ENCODE measurements at places on chromosomes 1 and 21.

DNA sequence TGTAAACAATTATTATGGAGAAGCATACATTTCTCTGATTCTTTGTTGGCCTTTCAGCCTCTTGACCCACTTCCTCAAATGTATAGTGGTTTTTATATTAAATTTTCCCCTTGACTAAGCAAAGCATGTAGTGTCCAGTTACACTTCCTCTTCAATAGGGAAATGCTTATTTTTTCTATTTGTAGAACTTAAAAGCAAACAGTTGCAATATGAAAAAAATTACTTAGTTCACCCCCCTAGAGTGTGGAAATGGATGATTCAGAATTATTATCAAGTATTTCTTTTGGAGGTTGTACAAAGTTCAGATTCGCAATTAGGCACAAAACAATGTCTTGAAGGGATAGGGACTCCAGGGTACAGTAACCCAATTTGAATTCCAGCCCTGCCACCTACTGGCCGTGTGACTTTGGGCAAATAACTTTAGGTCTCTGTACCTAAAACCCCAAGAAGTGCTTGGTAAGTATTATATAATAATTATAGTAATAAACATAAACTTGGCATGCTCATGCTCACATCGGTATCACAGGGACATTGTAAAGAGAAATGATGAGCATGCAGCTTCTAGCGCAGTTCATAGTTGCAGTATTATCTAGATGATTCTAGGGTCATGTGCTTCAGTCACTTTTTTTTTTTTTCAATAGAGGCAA is 28.6 kb upstream of the IFNGR2 start:
- peak; percentile 54 for DNase-seq

- DNase-seq: peak; percentile 39
Measured at GRCh38 chr1:94819945-94820746, at the start of gene SLC44A3. Gene SLC44A3 (plus strand): TSS chr1:94820357. CDS start chr1:94820452, 95 bp downstream.

- DNase-seq: no peak
Measured at GRCh38 chr1:35860696-35861095, 22.3 kb upstream of the AGO1 start.

DNA sequence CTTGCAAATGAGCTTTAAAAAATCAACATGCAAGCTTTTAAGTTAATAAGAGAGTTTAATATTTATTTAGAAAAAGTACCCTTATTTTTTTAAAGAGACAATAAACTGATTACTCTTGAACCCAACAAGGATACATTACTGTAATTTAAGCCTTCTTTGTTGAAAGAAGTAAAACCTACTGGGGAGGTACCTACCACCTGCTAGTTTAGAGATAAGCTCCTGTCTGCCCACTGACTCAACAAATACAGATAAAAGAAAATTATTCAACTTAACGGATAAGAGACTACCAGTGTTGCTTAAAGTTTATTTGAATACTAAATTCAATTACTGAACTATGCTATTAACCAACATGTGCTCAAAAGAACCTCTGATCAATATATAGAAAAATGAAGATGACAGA is 23.1 kb downstream of the USP24 start:
- no peak for DNase-seq

GRCh38 chr1:65247419-65248359 is 61.7 kb upstream of the DNAJC6 start:
- DNase-seq: no peak

GRCh38 chr1:1591452-1591851 is 8.5 kb downstream of the FNDC10 start:
- no peak for DNase-seq

- no peak for DNase-seq
Measured at GRCh38 chr1:215636258-215636965, 69.3 kb downstream of the KCTD3 start.

DNA sequence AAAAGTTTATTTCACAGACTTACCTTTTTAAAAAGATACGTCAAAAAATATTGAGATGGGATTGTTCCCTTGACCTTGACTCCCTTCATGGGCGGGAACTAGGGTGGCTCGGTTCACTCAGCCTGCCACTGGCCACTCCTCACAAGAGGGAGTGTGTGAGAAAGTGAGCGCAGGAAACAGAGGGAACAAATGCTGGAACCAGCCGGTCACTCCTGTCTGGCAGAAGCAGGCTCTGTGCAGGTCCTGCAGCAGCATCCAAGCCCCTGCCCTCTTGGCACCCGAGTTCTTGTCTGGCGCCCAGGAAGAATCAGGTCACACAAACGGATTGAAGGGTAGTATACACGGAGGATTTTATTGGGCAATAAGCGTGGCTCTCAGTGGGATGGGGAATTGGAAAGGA is 58.9 kb downstream of the ZNF648 start:
- no peak for DNase-seq

DNA sequence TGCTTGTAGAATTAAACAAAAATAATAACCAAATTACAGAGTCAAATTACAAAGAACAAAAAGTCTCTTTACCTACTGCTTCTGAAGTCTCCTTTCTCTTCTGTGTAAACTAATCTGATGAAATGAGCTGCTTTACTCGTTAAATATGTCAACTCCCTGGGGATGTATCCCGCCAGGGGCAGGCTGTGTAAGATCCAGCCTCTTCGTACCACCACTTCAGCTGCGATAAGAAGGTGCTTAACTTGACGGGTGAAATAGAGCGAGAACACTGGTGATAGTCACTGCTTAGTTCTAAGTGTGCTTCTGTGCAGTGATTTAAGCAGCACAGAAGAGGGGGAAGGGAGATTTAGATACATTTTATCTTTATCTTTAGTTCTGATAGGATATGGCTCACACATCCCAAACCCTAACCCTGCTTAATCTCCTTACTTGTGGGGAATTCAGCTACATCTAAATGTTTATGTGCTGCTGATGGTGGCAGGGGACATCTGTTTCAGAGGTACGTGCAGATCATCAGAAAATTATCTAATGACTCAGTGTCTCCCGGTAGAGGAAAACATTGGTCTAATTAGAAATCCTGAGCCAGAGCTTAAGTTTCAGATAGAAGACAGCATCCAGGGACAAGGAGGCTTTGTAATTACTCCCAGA is 46.0 kb downstream of the RHOU start:
- DNase-seq: no peak

- no peak for DNase-seq
Measured at GRCh38 chr1:225766967-225767633, 10.5 kb upstream of the SRP9 start.

DNA sequence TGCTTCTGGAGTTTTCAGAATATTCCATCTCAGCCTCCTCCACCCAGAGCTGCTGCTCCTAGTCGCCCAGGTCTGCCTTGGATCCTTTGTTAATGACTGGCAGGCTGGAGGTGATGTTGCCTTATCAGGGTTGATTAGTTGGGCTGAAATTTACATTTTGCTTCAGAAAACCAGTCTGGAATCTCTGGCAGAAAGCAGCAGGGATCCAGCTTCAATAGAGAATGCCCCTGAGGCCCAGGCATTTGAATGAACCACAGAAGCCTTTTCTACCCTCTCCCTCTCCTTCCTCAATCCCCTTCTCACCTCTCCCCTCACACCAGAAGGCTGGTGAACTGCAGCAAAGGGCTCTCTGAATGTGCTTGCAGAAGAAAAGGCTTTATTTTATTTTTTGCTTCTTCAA is 83.2 kb downstream of the PLXNA2 start:
- DNase-seq: no peak

GRCh38 chr1:150282558-150282958 is 204 bp downstream of the CIART start:
- no peak for DNase-seq

- DNase-seq: no peak
Measured at GRCh38 chr1:25090707-25091422, 141.4 kb downstream of the SYF2 start.

DNA sequence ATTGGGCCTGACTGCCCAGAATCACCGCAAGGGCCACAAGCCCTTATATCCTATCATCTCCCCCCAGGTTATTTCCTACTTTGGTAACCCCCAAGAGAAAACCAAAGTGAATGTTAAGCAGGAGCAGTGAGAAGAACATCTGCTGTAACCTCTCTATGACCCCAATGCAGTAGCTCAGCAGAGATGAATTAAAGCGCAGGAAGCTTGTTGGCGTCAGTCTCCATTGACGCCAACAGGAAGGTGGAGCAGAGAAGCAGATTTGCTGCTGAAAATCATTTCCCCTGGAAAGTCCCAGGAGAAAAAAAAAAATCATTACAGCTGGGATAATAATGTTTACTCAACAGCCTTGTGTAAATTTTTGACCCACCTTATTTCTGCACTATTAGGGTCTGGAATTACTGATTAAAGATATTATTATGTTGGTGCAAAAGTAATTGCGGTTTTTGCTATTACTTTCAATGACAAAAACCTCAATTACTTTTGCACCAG is 33.2 kb upstream of the FAM163A start:
- DNase-seq: peak; percentile 2

GRCh38 chr1:110165761-110166231 is 15.5 kb downstream of the SLC6A17 start:
- no peak for DNase-seq

DNA sequence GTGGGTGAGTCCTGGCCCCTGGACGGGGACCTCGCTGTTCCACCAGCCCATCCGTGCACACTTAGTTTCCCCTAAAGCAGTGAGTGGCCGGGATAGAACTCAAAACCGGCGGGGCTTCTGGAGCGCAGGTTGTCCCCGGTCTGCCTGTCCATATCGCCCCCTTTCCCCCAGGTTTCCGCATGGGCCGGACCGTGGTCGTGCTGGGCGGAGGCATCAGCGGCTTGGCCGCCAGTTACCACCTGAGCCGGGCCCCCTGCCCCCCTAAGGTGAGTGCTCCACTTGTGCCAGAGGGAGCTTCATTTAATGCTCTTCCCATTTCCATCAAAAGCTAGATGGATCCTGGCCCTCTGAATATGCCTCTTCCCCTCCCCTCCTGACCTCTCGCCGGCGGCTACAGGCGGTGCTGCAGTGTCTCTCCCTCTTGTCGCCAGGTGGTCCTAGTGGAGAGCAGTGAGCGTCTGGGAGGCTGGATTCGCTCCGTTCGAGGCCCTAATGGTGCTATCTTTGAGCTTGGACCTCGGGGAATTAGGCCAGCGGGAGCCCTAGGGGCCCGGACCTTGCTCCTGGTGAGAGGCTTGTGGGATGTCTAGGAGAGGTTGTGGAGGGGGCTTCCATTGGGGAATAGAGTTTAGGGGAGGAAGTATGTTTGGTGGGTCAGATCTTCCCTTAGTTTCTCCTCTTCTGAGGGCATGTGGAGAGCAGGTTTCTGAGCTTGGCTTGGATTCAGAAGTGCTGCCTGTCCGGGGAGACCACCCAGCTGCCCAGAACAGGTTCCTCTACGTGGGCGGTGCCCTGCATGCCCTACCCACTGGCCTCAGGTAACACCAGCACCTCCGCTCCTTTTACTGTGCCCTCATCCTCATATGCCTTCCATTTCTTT is 683 bp downstream of the PPOX start:
- no peak for DNase-seq

GRCh38 chr1:92831368-92831761 is 475 bp upstream of the RPL5 start:
- no peak for DNase-seq

DNA sequence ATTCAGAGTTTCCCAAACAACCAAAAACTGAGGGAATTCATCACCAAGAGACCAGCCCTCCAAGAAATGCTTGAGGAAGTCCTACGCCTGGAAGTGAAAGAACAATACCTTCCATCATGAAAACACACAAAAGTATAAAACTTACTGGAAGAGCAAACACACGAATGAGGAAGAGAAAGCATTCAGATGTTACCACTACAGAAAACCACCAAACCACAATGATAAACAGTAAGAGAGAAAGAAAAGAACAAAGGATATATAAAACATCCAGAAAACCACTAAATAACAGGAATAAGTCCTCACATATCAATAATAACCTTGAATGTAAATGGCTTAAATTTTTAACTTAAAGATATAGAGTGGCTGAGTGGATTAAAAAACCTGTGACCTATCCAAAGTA is 58.5 kb upstream of the BCL10 start:
- DNase-seq: no peak

GRCh38 chr1:244353551-244354091 is 98.1 kb downstream of the ADSS2 start:
- DNase-seq: peak; percentile 45

GRCh38 chr21:26593800-26594199 is 20.7 kb upstream of the CYYR1 start:
- DNase-seq: no peak

DNA sequence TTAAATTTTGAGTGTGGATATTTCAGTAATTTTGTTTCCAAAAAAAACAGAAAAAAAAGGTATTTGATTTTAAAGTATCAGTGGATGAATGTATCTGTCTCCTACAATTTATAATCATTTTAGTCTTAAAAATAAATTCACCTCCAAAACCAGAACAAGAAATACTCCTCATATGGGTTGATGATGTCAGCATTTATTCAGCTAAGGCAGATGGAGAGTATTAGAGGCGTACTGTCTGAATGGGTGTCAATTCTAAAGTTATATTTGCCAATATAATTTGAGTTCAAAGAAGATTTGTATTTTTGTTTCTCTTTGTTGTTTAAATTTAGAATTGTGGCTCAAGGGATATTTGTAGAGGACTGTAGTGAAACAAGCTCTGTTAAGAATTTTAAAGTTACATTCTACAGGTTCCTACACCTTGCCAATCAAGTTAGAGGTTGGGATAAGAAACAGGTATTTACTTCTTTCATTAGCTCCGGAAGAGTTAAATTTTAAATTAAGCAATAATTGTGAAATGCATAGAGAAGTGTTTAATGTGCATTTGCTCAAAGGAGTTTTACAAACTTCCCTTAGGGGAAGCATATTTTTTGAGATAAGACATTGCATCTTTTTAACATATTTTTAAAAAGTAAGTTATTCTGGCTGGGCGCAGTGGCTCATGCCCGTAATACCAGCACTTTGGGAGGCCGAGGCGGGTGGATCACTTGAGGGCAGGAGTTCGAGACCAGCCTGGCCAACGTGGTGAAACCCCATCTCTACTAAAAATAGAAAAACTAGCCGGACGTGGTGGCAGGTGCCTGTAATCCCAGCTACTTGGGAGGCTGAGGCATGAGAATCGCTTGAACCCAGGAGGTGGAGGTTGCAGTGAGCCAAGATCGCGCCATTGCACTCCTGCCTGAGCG is 1.2 kb downstream of the PLA2G4A start:
- DNase-seq: no peak

- DNase-seq: no peak
Measured at GRCh38 chr1:110151175-110151669, 928 bp downstream of the SLC6A17 start.

GRCh38 chr1:159918352-159919200 is 6.7 kb downstream of the TAGLN2 start:
- DNase-seq: no peak

- DNase-seq: no peak
Measured at GRCh38 chr1:230549625-230550024, 92.7 kb upstream of the COG2 start.

- peak; percentile 76 for DNase-seq
Measured at GRCh38 chr1:212488436-212489283, 55.9 kb downstream of the NENF start.

DNA sequence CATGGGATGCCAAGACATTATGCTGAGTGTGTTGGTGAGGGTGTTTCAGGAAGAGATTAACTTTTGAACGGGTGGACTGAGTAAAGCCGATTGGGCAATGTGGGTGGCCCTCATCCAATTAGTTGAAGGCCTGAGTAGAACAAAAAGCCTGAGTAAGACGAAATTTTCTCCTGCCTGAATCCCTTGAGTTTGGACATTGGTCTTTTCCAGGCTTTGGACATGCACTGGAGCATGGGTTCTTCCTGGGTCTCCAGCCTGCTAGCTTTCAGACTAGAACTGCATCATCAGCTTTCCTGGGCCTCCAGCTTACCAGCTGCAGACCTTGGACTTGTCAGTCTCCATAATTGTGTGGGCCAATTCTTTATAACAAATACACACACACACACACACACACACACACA is 63.6 kb downstream of the NIBAN1 start:
- no peak for DNase-seq
